ENCODE measurements at places on chromosomes 2 and 18. TPM values are rescaled to one million over a fixed set of nuclear protein-coding genes. Genes with fewer than 3 reads are reported as not detected.

NT5DC4 gene
- total RNA-seq: not detected

NTSR2 gene
- not detected for total RNA-seq

INHBB gene
- not detected for total RNA-seq

RNPEPL1 gene
- total RNA-seq: 19.0 TPM

RAB6C gene
- total RNA-seq: not detected

B3GNT7 gene
- 21.5 TPM for total RNA-seq

NLRC4 gene
- 0.03 TPM for total RNA-seq

UGT1A7 gene
- total RNA-seq: not detected

NHEJ1 gene
- total RNA-seq: 28.4 TPM

VSNL1 gene
- 0.08 TPM for total RNA-seq

ZNF513 gene
- total RNA-seq: 9.3 TPM

DNA sequence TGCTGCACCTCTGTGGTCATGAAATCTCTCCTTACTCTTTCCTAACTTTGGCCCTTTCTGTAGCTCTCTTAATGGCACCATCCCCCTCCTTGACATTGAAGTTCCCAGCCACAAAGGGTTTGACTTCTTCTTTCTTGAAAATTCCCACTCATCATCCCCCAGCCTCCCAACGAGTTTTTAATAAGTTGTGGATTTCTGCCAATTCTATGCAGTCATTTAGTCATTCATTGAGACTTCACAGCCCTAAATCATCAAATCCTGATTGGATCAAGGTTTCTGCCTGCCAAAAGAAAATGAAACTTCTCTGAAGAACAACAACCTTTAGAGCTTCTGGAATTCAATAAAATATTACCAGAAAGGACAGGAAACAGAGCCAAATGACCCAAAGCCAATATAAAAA is 354.3 kb downstream of the CLIP4 start:
- DNase-seq: no peak

DNA sequence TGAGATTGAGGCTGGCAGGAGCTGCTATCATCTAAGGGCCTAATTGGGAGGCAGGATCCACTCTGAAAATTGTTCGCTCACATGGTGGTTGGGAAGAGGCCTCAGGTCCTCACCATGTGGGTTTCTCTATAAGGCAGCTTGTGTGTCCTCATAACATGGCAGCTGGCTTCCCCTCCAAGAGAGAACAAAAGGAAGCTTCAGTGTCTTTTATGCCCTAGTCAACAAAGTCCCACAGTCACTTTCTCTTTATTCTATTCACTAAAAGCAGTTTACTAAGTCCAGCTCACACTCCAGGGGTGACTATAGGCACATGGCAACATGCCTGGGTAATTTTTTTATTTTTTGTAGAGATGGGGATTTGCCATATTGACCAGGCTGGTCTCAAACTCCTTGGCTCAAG is 5.8 kb upstream of the ITGAV start:
- peak; percentile 15 for DNase-seq

GRCh38 chr2:120237491-120237902 is 14.3 kb upstream of the TMEM185B start:
- DNase-seq: no peak

GRCh38 chr2:197647961-197648690 is 27.3 kb downstream of the RFTN2 start:
- no peak for DNase-seq

GRCh38 chr2:127516041-127516762 is 10.1 kb downstream of the IWS1 start:
- DNase-seq: no peak

DNA sequence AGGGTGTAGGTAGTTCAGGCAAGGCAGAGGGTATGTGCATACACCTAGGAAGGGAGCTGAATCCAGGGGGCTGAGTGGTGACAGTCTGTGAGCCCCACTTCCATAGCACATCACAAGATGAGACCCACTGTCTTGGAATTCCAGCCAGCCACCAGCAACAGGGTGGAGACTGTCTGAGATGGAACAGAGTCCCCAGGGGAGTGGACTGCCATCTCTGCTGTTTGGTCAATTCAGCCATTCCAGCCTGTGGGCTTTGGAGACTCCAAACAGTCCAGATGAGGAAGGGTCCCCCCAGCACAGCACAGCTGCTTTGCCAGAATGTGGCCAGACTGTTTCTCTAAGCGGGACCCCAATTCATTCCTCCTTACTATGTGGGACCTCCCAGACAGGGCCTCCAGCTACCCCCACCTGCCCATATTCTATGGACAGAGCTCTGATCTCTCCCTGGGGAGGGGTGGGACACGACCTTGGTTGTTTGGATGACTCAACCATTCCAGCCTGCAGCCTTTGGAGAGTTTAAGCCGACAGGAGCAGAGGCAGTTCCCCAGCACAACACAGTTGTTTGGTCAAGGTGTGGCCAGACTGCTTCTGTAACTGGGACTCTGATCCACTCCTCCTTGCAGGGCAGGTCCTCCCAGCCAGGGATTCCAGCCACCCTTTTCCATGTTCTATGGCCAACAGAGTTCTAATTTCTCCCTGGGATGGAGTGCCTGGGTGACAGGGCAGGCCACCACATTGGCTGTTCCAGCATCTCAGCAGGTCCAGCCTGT is 178.0 kb downstream of the RND3 start:
- DNase-seq: no peak

- DNase-seq: no peak
Measured at GRCh38 chr18:24797981-24798380, 337.5 kb downstream of the HRH4 start.

- no peak for DNase-seq
Measured at GRCh38 chr2:42367835-42368234, 6.8 kb upstream of the COX7A2L start.

GRCh38 chr2:168577885-168578284 is 121.8 kb downstream of the CERS6 start:
- no peak for DNase-seq

- DNase-seq: no peak
Measured at GRCh38 chr2:178635897-178636296, 155.6 kb downstream of the PLEKHA3 start.

DNA sequence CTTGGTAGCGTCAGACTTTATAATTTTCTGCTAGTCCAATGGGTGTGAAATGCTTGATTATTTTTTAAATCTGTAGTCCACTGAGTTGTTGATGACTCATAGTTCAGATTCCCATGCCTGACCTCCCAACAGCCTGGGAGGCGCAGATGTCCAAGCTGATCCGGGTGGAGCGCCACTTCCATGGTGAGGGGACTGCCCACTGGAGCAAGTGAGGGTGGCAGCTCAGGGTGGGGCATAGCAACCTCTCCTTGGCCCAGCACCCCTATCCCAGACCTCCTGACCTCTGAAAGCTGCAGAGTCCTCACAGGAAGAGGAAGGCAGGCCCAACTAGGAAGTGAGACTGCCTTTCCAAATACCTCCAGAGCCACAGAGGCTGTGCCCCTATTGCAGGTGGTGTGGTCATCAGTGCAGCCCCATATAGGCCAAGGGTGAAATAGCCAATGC is 4.4 kb downstream of the MAL start:
- no peak for DNase-seq

DNA sequence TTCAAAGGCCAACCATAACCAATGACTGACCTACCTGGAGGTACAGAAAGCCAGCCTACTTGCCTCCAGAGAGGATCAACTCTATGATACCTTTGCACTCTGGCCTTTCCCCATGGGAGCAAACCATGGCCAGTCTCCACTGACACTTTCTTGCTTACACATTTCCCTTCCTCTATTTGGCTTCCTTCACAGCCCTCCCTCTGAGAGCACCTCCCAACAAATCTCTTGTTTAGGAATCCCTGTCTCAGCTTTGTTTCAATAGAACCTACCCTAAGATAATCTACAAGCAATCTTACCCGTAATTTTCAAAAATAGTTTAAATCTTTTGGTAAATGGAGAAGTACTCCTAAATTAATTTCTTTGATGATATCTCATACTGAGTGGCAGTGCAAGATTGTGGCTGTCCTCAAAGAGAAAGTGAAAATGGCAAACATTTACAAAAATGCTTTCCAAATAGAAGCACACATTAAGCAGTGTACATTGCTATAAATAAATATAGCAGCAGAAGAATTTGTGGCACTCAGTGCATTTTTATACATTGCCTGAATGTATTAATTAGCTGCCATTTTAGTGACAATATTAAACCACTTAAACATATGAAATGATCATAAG is 140.6 kb downstream of the CCDC148 start:
- no peak for DNase-seq

DNA sequence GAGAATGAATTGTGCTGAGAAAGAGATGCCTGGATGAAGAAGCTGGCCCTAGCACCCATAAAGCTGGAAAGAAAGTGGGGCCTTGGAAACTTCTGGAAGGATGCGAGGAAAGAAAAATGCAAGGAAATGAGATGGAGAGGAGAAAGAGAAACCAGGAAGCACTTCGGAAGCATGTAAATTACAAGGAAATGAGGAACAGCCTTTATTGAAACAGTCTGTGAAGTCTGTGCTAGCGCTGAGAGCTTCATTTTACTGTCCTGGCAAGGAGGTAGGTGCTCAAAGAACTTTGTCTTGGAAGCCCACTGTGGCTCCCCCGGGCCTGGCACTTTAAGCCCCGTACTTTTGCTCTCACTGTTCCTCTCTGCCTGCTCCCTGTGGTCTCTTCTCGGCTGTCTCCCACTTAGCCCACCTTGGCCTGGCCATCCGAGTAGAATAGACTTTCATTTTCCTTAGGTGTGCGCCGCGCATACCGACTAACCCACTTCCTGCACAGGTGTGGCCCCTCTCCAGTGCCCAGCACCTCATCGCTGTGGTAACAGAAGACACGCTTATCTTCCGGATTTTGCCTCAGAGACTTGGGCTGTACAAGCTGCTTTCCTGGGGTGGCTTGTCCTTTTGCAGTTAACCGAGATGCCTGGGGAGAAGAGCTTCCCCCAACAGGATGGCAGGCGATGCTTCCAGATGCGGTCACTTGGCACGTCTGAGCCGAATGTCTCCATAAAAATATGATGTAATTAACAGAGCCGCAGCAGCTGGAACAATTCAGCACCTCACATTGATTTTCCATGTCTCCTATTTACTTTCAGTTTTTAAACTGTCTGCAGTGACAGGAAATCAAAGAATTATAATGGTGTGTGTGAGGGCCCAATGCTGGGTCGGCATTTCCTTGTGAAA is 199.6 kb downstream of the HRH4 start:
- DNase-seq: no peak

DNA sequence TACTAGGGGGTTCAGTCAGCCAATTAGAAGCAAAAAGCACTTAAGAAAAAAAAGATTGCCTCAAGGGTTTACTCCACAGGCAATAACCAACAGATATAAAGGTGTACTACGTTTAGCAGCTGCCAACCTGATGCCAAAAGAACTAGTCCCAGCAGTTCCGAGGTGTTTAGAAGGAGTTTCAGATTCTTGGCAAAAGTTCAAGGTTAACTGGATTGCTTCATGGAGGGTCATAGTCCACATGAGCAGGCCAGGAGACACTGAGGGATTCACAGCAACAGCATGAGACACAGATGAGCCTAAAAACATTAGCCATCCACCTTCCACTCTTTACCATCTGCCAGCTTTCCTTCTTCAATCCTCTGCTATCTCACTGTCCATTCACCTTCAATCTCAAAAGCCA is 4.9 kb upstream of the DNAH7 start:
- DNase-seq: no peak

- no peak for DNase-seq
Measured at GRCh38 chr2:196801674-196802261, 2.3 kb upstream of the GTF3C3 start.

- DNase-seq: peak; percentile 32
Measured at GRCh38 chr2:68934021-68934420, 18.7 kb downstream of the GKN2 start.

DNA sequence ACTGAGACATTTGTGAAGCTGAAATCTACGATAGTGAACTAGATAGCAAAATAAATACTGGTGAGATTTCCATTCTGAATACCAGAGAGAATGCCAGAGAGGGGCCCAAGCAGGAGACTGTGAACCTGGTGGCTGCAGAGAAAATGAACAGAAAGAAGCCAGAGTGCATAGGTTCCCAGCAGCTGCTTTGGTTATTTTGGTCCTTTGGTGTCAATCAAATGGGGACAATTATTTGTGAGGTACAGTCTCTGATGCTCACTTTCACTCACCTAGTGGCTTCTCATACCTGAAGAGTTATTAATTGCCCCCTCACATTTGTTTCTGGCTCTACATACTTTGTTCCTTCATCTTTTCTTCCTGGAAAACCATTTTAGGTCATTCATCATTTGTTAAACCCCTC is 812.1 kb downstream of the CPS1 start:
- DNase-seq: no peak

DNA sequence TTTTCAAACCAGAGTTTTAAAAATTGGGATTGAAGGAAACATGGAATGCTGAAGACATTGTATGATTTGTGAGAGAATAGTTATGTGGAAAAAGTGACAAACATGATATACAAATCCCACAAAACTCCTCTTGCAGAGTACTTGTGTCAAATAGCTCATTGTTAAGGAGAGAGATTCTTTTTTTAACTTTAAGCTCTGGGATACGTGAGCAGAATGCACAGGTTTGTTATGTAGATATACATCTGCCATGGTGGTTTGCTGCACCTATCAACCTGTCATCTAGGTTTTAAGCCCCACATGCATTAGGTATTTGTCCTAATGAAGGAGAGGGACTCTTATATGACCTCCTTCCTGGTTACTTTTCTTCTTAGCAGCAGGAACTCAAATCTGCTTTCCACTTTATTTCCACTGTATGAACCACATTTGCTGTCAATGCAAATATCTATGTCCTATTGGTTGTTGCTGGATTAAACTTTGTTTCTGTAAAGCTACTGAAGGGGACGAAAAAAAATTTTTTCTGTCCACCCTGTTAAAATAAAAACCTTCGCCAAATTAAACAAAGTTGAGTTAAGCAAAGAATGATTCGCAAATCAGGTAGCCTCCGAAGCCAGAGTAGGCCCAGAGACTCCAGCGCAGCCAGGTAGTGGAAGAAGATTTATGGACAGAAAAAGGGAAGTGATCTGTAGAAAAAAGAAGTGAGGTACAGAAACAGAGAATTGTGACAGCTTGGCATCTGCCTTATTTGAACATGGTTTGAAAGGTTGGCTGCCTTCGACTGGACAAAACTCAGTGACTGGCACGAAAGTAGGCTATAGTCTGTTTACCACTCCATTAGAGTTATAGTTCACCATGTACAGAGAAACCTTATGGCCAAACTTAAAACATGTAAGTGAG is 430.1 kb upstream of the CHST9 start:
- DNase-seq: no peak

DNA sequence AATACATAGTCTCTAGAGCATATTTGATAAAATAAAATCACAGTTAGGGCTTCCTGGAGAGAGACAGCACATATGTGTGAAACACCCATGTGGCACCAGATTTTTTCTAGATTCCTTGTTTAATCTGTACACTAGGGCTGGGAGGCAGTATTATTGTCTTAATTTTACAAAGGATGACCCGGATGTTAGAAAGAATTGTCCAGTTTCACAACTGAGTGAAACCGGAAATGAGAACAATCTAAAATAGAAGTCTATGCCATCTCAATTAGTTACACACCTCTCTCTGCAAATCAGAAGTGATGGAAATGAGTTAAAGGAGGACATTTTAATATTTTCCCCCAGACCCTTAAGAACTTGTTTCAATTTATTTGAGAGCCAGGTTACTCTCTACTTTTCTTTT is 463.7 kb upstream of the DSEL start:
- no peak for DNase-seq

DNA sequence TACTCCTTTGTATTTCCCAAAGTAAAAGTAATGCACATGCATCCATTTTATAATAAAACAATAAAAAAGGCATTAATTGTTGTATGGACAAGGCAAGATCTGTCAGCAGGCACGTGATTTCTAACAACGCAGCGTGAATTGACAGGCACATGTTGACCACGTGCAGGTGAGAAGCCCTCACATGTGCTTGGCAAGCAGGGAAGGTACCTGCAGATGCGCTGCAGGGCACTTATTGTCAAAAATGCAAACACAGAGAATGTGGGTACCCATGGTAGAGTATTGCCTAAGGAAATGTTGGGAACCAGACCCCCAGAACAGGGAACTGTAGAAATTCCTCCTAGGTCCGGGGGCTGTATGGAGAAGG is 515.0 kb upstream of the HS6ST1 start:
- DNase-seq: no peak

Data from SK-MEL-5 (cell line).